ENCODE measurements at places on chromosomes 5 and 9.
A peak's percentile ranks its signal among the peaks of the same experiment; 100 is the strongest.

DNA sequence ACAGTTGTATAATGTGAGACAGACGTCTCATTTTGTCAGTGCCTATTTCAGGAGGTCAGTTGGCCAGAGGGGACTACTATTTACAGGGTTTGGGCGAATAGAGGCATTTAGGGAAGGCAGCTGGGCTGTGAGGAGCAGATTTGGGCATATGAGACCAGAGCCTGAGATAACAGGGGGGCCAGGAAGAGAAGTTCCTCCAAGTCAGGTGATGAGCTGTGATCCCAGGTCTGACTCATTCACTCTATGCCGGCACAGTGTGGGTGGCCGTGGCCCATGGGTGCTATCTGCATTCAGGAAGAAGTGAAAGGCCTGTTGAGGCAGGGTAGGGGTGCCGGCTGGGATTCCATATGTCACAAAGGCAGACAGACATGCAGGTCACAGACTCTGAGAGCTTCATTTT lies 142.8 kb downstream of the PDZD2 start:
- DNase-seq = no peak

DNA sequence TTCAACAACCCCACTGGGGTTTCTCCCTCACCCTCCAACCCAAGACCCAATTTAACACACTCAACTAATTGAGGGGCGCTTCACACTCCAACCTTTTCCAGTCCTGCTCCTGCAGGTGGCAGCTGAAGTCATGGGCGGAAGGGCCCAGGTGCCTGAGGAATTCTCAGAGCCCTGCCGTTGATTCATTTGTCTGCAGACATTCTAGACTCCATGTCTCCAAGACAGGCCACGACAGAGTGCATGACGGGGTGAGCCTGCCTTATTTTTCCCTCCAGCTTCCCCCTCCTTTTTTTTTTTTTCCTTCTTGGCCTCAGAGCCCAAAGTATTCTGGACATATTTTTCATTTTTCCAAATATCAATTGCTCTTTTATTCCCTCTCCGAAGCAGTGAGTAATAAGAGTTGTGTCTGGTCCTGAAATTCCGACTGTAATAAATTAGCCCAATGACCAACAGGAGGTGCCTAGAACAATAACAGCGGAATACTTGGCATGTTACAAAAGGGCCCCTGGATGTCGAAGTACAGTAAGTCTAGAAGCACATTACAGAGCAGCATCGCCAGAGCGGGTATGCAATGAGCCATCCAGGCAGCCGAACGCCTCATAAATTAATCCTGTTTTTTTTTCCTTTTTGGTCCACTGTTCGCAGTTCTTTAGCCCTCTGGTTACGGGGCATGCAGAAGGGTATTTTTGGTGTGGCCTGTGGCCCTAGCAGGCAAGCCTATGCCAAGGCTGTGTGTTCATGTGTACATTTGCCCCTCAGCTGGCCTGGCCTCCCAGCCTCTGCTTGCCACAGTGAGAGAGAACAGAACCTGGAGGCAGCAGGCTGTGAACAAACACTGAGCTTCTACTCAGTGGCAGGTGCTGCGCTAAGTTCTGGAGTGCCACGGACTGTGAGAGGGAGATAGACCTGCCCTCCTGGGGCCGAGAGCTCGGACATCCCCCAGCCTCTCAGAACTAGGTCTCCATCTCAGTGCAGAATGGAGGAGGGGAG lies 8.6 kb upstream of the SMIM23 start:
- DNase-seq = no peak

DNA sequence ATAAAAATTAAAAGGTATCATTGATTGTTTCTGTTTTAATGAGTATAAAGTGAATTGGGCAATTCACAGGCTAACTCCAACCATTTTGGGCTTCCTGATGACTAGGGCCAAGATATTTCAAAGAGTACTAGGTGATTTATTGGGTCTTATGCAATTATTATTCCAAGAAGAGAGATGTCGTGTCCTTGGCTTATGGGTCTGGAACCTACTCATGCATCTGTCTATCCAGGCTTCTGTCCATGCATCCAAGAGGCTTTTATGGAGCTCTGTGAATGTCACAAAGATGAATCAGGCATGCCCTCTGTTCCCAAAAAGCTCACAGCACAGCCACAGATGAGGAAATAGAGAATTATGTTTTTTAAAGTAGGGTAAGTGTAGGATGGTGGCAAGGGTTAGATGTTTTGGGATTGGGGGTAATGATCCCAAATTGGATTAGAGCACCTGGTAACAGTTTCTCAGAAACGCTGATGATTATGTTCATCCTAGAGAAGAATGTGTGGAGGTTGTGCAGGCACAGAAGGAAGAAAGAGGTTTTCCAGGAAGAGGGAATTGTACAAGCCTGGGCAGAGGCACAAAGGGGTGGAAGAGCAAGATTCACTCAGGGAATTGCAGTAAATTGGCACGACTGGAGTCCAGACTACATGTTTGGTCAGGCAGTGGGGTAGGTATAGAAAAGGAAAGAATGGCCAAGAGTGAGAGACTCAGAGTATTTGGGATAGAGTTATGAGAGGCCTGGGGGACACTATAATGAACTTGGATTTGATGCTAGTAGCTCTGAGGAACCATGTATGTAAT lies 83.0 kb upstream of the TNC start:
- DNase-seq = no peak

- DNase-seq = no peak
These were observed 89.9 kb downstream of the CTNND2 start for GRCh38 chr5:11814373-11814772.

DNA sequence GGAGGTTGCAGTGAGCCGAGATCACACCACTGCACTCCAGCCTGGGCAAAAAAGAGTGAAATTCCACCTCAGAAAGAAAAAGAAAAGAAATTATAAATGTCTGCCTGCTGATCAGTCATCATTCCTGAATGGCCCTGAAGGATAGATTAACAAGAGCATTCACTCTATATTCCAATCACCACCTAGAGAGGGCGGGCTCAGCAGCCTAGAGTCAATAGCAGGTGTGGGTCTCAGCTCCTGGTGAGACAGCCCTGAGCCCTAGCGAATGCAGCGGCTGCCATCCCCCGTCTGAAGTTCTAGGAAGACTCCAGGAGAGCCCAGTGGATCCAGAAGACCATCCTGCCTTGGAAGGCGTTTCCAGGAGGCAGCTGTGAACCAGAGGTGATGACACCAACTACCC lies 12.0 kb downstream of the FBP1 start:
- no peak for DNase-seq

DNA sequence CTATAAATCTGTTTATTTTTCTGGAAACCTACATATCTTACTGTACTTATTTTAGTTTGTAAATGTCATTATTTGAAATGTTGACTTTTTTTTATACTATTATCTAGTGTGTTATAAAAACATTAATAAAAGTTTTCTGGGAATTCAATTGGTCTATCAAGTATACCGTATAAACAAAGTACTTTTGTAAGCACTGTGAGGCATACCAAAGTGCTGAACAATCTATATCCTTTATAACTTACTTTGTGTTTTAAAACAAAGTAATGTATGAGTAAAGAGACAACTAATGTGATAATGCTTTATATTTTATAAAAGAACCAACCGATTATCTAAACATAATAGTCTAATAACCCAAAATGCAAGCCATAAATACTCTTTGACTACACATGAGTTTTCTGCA lies 23.1 kb downstream of the EDIL3 start:
- DNase-seq = no peak

- no peak for DNase-seq
These were observed 35.3 kb downstream of the PFDN1 start for GRCh38 chr5:140267559-140268018.

- no peak for DNase-seq
These were observed 145.5 kb downstream of the ERCC6L2 start for GRCh38 chr9:96020792-96021550.

DNA sequence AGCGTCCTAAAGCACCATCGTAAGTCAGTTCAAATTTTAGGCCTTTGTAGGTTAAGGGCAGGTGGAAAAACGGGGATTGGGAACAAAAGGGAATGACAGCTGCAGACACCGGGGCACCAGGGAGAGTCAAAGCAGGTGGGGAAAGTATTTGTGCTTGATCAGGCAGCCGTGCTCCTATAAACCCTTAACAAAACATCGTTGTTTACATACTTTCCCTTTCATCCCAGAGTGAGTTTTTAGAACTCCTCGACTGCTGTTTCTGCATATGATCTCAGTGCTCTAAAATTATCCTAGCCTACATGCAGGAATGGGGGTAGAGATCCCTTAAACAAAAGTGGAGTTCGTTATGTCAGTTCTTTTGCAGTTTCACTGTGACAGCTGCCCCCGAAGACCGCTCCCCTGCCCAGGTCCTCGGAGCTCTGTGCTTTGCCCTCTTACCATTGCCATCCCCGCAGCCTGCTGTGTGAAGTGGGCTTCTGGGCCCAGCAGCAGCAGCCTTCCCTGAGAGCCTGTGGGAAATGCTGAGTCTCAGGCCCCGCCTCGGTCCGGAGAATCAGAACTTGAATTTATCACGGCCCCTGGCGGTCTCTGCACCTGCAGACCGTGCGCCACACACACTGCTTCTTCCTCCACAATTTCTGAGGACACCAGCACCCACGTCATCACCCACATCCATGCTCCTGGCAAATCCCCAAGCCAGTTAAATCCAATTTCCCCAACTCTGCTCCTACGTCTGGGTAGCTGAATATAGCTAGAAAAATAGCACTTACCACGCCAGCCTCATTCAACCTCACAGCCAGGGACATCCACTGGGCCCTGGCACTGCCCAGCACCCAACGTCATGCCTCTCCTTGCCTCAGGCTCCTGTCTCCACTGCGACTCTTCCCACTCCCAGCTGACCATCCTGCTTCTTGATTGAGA lies 86.8 kb downstream of the NSUN2 start:
- no peak for DNase-seq

DNA sequence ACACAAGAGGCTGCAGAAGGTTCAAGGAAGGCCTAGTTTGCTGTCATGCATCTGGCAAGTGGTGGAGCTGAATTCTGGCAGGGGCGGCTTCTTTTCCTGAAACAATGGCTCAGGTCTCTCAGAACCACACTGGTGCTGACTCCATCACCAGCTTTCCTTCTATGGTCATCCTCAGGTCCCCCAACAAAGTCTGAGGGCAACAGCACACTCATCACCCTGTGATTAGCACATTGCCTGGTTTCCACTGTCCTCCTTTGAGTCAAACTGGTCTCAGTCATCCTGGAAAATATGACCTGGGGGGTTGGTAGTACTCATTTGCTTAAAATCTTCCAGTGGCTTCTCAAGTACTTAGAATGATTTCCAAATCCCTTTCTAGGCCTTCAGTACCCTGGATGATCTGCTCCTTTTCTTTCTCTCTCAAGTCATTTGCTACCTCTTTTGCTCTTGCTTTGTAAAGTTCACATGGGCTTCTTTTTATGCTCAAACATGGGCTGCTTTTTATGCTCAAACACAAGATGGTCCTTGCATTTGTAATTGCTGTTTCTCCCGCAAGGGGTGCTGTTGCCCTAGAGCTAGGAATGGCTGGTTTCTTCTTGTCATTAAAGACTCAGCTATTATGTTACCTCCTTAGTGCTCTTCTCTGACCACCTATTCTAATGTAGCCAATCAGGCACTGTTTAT lies 144.9 kb downstream of the ALDH1A1 start:
- DNase-seq = peak; percentile 1

- DNase-seq = no peak
These were observed 658.4 kb downstream of the EFNA5 start for GRCh38 chr5:107012371-107012770.

GRCh38 chr9:77807846-77808750 lies 160.0 kb upstream of the GNA14 start:
- DNase-seq = peak; percentile 51

DNA sequence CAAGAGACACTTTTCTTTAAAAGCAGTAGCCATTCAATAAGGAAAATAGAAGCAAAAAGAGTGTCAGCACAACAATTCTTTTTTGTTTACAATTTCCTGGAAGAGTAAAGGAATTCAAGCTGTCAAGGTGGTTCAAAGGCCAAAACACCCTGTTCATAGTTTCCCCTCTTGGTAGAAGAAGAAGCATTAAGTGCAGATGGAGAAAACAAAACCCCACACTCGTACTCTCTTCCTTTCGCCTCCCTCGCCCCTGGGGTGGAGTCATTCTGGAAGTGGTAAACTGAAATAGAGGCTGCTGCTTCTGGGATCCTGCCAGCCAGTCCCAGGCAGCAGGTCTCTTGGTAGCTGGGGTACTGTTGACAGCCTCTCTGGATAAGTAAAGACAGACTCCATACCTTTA lies 105.0 kb downstream of the ANKRD55 start:
- peak; percentile 37 for DNase-seq

- peak; percentile 13 for DNase-seq
These were observed 225.0 kb downstream of the FANCC start for GRCh38 chr9:95092262-95093072.

DNA sequence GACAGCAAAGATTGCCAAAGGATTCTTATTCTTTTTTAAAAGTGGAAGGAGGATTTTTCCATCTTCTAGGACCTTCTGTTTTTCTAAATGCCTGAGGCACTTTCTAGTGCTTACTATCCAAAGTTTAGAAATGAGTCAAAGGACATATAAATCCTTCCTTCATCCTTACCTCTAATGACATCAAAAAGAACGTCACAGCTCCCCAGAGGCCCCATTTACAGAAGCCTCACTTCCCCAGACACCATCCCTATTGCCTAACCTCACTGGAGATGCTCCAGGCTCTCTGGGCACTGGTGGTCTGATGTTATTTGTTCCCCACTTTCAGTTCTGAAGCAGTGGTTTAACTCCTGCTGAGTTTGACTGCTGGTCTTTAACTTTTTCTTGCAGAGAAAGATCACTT lies 504.3 kb downstream of the AGTPBP1 start:
- no peak for DNase-seq

DNA sequence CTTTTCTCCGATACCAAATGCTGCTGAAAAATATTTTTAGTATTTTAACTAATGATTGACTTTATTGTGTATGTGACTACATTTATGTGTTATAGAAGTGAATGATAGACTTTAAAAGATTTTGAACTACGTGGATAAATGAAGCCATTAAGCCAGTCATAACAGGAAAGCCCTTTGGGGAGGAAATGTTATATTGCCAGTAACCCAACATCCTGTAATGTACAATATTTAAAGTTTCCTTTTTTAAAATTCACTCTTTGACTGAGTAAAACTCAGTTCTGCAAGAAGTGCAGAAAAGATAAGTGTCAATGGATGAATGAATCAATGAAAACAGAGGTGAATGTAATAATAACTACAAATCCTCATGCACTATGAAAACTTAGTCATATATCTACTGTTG lies 102.6 kb upstream of the TLE4 start:
- DNase-seq = no peak

GRCh38 chr9:78871452-78872331 lies 574.8 kb downstream of the PSAT1 start:
- no peak for DNase-seq

Data from hematopoietic multipotent progenitor cell treated with erythropoietin and hydrocortisone succinate and interleukin-3 and kit ligand, for 8 days (in vitro differentiated cells).